HFFc6 (cell line): ENCODE measurements at places on chromosomes 12 and 14.

GRCh38 chr12:56884421-56884820 lies 49.8 kb downstream of the SDR9C7 start:
- DNase-seq: peak; percentile 22

GRCh38 chr14:36229262-36229661 lies 52.7 kb upstream of the PTCSC3 start:
- no peak for DNase-seq

DNA sequence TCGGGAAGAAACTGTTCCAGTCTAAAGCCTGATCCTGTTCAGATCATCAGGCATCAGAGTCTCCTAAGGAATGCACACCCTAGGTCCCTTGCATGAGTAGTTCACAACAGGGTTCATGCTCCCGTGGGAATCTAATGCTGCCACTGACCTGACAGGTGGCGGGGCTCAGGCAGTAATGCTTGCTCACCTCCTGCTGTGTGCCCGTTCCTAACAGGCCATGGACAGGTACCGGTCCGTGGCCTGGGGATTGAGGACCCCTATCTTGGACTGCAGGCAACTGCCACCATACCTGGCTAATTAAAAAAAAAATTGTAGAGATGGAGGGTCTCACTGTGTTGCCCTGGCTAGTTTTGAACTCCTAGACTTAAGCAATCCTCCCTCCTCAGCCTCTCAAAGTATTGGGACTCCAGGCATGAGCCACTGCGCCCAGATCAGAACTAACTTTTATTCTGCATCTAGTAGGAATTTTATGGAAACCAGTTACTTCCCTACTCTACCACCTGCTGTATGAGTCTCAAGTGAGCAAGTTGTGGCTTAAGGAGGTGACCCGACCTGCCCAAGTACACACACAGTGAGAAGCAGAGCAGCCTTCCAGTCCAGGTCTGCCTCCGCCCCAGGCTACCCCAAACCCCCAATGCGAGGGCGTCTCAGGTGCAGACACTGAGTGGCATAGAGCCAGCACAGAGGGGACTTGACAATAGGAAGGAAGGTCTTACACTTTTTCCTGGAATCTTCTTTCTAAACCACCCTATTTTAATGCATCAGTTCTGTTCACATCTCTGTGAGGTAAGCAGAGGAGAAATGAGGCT lies 2.5 kb upstream of the PAPLN start:
- DNase-seq: no peak

DNA sequence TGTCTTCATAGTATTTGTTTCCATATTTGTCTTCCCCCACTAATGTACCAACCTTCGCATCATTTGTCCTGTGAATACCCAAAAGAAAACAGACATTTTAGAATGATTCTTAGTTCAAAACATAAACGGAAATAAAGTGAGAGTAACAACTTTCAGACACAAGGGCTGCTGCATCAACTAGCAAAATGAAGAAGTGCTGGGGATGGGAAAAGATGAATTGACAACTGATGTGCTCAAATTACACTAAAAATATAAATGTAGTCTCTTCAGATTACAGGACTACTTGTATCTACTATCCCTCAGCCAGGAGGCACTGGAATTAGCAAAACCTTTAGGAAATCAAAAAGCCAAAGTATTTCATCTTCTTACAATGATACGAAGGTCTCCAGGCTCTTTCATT lies 743 bp downstream of the NDUFA12 start:
- no peak for DNase-seq

DNA sequence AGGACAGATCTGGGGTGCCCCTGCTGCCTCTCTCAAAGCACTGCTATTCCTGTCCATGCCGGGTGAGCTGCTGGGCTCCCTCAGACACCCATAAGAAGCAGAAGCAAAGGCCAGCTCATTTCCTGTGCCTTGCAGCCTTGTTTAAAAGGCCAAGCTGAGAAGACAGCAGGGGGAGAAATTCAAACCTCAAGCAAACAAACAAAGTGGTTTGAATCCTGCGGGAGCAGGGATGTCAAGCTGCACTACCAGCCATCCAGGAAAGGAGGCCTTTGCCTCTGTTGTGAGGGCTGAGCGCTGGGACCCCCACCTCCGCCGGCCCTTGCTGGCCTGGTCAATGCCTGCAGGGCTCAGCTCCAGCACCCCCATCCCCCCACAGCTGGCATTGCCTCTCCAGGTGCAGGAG lies 176.5 kb downstream of the PIWIL1 start:
- DNase-seq: no peak

GRCh38 chr12:68636268-68636667 lies 25.6 kb downstream of the RAP1B start:
- DNase-seq: peak; percentile 75

DNA sequence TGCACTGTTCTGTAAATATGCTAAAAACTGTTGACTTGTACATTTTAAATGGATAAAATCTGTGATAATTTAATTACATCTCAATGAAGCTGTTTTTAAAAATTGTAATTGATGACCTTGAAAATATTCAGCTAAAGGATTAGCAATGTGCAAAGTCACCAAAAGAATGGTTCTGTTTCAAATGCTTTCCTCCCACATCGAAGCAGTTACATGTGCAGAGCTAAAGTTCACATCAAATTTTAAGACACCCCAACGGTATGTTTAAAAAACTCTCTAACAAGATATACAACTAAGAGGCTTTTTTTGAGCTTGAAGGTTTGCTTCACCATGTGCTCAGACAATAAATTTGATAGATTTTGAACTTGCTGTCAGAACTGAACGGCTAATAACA lies 114.6 kb upstream of the KRAS start:
- DNase-seq: no peak

DNA sequence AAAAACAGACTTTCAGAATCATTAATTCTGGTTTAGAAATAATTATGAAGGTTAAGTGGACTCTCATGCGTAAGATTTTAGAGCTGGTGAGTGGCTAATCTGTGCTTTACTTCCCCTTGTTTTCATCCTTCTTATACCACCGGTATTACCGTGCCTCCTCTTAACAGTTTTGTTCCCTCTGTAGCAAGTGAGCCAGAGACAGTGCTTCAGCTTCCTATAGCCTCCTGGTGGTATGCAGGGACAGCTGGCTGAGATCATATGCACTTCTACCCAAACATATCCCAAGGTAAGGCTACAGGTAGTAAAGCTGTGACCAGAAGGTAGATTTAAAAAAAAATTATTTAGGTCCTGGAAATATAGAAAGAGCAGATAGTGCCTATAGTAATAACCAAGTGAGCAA lies 55.2 kb downstream of the PDE3A start:
- DNase-seq: no peak

GRCh38 chr12:51817027-51817953 lies 31.2 kb downstream of the FIGNL2 start:
- no peak for DNase-seq

DNA sequence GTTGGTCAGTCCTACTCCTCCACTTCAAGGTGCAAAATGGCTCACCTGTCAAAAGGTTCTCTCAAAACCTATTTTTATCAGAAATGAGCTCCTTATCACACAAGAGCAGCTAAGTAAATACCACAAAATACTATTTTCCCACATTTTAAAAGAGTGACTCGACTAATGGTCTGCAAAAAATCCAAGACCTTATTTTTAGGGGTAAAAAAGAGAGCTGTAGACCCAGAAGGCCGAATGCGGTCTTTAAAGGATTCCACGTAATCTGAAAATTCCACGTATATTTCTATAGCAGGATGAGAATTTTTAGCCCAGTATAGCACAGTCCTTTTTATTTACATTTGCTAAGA lies 3.8 kb downstream of the C14orf93 start:
- no peak for DNase-seq

- DNase-seq: no peak
These were observed 15.0 kb upstream of the NR2C1 start for GRCh38 chr12:95088379-95088778.

DNA sequence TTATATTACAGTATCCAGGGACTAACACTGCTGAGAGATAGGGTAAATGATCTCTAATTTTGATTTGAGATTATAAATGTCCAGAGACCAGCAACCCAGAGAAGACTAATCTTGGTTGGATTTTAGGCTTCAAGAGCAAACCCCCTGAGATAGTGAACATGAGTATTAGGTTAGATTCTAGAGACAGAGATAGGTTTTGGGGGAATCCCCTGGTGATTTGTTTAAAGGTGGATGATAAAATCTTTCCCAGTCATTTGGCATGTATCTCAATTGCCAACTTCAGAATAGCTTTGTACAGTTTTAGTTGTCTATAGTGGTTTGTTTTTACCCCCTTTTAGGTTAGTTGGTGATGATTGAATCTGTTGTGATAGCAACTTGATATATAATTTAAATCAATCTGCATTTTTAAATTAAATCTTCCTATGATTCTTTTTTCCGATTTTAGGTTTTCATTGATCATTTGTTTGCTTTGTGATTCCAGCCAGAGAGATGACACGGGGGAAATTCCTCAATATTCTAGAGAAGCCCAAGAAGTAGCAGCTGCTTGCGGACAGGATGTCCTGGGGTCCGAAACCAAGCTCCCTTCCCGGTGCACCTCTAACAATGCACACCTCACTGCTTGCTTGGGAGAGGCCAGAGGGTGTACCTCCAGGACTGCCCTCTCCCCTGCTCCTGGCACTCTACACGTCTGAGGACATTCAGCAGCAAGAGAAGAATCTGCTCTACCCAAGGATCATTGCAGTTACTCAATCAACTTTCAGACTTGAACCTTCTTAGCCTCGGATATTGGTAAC lies 40.6 kb upstream of the VSX2 start:
- no peak for DNase-seq

DNA sequence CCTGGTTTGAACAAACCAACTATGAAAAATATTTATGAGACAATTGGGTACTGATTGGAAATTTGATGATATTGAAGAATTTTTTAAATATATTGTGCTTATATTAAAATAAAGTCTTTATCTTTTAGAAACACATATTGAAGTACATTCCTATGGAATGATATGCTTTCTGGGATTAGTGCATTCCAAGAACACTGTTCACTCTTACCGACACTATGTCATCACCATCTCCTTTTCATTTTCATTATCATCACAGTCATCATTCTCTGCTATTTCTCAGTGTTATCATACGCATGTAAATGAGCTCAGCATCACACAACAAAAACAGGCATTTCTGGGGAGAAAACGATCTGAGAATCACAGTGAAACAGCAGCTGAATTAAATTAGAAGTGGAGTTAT lies 513.3 kb upstream of the CCDC196 start:
- DNase-seq: peak; percentile 32

- DNase-seq: no peak
These were observed 179.4 kb downstream of the ERC1 start for GRCh38 chr12:1170411-1170810.
